Stimulated activated CD4-positive, alpha-beta T cell treated with anti-CD3 and anti-CD28 coated beads, Interleukin-12 subunit alpha, Interleukin-12 subunit beta, amount 100 ng/mL, for 48 hours (primary cell): ENCODE measurements at places on chromosomes 5 and 9.

GRCh38 chr5:891837-892393, 686 bp downstream of the BRD9 start:
- no peak for DNase-seq

- no peak for DNase-seq
These were observed 4.5 kb downstream of the CEMIP2 start for GRCh38 chr9:71763832-71764231.

- no peak for DNase-seq
These were observed 129.8 kb downstream of the MACROH2A1 start for GRCh38 chr5:135269199-135269598.

DNA sequence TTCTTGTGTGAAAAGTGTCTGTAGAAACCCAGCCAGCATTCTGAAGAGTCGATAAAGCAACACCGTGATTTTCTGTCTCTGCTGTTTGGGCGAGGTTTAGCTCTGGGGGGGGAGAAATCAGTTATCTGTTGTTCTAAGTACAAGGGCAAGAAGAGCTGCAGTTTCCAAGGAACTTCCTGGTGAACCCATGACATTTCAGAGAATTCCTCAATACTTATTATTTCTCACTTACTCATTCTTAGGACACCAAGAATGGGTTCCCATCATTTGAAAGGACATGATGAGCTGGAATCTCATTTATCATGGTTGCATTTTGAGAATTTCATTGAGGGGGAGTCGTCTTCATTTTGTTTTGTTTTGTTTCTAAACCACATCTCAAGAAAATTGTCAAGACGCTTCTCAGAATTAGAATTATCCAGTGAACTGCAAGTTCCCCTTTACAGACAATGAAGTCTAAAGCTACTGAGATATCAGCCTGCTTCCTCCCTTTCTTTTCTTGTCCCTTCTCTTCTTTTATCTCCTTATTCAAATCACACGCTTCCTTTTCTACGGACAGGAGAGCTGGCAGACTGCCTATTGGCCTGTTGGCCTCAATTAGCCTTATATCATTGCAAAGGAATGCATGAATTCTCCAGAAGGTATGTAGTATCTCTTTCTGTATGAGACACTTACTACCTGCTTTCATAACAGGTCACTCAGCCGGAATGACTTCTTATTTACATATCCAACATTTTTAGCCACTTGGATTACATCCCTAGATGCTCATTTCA, 53.7 kb downstream of the ZNF462 start:
- no peak for DNase-seq

GRCh38 chr9:116927726-116928125, 240.6 kb downstream of the TRIM32 start:
- no peak for DNase-seq

DNA sequence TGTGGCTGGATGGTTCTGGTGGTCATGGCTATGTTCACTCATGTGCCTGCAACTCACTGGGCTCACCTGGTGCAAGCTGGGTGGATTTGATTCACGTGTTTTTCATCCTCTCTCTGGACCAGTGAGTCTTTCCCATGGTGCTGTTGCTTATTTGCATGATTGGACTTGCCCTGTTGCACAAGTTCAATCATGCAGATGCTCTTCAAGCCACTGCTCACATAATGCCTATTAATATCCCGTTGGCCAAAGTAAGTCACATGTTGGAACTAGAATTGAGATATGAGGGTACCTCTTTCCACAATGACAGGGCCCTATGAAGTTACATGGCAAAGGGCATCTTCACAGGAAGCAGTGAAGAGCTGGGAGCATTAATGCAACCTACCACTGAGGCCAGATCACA, 26.5 kb upstream of the MROH2B start:
- DNase-seq, result no peak

DNA sequence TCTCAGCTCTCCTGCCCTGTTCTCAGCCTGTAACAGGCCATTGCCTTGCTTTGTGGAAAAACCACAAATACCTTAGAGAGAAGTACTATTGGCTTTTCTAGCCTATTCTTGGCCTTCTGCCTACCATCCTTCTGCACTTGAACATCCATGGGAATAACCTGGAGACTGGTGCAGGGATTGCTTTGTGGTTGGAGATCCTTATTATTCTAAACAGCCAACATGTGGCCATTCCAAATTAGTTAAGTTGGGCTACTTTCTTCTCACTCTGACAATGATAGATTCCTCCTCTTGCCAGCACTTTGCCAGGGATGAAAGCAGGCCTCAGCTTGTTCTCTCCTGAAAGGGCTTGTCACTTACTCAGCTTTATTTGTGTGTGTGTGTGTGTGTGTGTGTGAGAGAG, 240.4 kb downstream of the GLIS3 start:
- no peak for DNase-seq

- DNase-seq, result no peak
These were observed 866 bp upstream of the SEMA6A start for GRCh38 chr5:116575326-116576052.

DNA sequence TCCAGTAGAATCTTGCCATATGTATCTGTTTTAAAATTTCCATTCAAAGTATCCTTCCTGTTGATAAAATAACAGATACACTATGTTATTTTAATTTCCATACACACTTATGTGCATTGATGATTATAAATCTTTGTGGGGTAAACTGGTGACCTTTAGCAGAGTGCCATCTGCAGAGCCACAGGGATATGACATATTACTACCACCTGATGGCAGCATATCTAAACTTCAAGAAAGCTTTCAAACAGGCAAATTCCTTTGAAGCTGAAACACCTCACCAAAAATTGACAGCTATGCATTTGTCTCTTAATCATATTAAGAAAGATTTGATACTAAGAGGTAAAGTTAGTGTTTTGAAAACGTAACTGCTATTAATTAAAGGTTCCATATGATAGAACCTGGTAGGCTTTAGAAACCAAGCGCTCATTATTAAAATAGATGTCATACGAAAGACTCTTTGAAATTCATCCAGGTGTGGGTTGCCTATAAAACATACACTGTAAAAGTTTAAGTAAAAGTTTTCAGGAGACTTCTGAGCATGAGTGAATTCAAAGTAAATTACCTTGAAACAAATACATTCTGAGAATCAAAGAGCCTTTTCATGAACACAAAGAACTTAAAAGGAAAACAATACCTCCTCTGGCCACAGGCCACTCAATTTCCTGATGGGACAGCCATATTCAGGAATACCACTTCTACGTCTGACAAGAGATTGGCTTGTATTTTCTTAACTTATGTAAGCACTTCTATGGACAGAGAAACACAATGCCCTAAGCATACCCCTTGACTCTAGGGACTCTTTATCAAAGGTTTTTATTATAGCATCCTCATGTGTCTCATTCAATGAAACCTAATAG, 93.3 kb downstream of the KIAA0825 start:
- no peak for DNase-seq

- no peak for DNase-seq
These were observed 41.7 kb downstream of the UNC13B start for GRCh38 chr9:35203528-35203927.

DNA sequence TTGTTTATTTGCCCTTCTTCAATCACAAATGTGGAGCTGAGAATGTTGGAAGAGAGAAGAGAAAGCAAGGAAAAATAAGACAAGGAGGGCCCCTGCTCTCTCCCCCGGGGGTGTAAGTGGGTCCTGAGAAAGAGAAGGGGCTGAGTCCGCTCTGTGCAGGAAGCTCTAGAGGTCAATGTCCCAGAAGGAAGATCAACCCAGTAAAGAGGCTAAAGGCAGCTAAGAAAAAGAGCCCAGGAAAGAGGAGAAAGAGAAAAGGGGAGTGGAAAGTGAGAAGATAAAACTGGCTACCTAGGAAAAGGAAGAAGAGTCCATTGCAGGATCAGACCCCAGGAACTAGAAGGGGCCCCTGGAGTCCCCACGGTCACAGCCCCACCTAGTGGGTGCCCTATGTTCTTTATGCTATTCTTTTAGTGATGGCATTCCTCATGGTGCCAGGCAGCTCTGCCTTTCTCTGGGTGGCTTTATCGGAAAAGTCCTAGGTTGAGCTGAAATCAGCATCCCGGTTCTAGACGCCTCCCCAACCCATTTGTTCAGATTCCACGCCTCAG, 583.4 kb downstream of the ACTL7B start:
- no peak for DNase-seq

DNA sequence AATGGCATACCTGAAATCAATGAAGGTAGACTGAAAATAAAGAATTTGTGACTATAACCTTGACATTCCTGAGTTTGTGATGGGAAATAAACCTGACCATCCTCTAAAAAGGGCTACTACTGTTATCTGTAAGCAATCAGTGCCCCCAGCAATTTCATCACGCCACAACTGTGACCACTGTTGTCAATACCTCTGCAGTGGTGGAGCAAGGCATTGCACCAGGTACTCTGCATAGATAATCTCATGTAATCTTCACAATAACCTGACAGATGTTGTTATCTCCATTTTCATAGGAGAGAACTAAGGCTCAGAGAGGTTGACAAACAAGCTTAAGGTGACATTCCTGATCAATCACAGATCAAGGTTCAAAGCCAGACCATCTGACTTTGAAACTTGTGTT, 38.5 kb upstream of the FRRS1L start:
- no peak for DNase-seq

DNA sequence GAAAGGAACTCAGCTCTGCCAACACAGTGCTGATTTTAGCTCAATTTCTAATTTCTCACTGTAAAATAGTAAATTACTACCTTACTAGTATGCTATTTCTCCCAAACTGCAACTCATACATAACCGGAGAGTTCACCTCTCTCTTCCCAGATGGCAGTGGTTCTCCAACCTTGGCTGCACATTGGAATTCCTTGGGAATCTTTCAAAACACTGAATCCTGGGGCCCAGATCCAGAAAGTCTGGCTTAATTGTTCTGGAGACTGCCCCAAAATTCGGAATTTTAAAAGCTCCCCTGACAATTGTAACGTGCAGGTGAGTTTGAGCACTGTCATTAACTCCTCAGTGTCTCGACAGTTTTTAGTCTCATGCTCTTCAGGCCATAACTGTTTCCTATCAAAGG, 100.3 kb downstream of the SLC1A3 start:
- no peak for DNase-seq

- DNase-seq, result no peak
These were observed 93.5 kb downstream of the PPP2R2B start for GRCh38 chr5:146785065-146785464.

DNA sequence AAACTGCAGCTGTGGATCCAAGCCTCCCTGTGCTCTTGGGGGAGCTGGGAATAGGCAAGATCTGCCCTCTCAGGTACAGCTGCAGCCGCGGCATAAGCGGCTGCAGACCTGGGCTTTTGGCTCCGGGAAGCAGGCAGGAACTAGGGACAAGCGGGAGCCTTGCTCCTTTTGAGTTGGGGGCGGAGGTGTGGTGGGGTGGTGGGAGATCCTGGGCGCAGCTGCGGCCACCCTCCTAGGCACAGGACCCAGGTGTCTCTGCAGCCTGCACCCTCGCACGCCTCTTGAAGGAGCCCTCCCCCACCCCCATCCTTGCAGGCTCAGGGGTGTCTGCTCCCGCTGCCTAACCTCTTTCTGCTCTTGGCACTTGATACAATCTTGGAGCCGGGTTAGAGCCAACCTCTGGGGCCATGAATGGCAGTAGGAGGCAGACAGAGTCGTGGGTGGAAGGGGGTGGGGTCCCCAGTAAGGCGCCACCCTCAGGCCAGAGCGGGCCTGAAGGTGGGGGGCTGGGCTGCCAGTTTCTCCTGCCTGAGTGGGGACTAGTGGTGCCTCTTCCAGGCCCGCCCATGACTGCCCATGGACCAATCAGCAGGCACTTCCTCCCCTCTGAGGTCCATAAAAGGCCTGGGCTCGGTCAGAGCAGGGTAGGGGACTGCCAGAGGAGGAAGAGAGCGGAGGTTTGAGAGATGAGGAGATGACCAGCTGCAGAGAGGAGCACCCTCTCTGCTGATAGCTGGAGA, 267.6 kb upstream of the TNC start:
- no peak for DNase-seq

- DNase-seq, result no peak
These were observed 11.0 kb downstream of the SPARC start for GRCh38 chr5:151675611-151676313.

DNA sequence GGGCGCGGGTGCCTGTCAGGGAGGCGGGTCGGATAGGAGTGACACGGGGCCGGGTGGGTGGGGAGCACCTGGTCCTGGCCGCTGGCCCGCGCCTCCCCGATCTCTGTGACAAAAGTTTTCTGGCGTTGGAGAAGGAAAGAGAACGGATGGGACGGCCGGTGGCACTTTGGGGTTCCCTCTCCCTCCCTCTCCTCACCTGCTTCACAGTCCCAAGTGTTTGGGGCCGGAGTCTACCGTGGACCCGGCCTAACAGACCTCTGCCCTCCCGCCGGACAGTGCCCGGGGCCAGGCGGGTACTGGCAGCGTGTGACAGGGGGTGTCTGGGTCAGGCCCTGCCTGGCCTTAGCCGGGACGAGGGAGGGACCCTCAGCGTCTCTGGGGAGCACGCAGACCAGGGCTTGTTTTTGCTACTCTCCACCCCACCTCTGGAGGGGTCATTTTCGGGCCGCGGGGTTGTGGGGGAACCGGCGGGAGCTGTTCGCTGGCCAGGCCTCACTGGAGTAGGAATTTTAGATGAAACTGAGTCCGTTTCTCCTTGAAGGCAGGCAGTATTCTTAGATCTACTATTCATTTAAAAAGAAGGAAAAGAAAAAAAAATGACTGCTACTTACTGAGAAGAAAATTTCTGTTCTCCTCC, 1.7 kb downstream of the PRDM6 start:
- no peak for DNase-seq

DNA sequence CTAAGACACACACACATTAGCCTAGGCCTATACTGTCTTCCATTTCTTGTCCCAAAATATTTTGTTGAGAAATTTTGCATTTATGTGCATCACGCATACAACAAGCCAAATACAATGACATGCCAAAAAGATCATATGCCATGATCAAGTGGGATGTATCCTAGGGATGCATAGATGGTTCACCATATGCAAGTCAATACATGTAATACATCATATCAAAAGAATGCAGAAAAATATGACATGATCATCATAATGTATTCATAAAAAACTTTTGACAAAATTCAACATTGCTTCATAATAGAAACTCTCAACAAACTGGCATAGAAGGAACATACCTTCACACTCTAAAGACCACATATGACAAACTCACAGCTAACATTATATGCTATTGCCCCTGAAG, 5.8 kb upstream of the FAM81B start:
- no peak for DNase-seq

DNA sequence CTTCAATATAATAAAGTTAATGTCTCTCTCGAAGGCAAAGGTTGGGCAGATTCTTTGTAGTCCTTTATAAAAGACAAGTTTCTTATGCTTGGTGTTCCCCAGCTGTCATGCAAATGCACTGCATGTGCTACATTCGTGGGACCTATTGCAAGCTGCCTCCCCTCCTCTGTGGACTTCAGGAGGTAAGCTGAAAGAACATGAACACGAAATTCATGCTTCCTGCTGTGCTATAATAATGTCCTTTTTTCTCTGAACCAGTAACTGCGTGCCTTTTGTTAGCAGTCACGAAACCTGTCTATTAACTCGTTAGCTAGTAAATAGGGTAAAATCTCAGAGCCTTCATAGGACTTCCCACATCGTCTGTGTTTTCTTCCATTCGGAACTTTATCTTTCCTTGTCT, 363.5 kb downstream of the CDH9 start:
- DNase-seq, result no peak
